Activated T-cell treated with anti-CD3 and anti-CD28 coated beads for 24 hours (primary cell): ENCODE measurements at places on chromosomes 5 and 9.

GRCh38 chr9:107375001-107375400, 91.9 kb downstream of the RAD23B start:
- no peak for DNase-seq

GRCh38 chr9:22423566-22423965, 23.1 kb upstream of the DMRTA1 start:
- no peak for DNase-seq

DNA sequence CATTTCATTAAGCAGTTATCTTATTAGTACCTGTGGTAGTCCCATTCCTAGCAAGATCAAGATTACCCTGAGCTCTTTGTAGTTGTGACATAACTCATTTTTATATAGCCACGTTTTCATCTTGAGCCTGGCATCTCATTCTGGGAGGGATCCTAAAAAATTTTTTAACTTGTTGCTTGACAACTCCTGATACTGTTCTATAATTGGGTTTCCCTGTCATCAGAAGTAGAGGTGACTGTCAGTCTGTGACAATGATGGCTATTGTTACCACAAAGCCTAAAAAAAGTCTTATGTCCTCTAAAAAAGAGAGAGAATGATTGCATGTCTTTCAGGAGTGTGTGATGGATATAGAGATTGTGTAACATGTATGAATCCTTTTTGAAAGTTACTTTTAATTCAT, 164.8 kb downstream of the SGCD start:
- DNase-seq: no peak

DNA sequence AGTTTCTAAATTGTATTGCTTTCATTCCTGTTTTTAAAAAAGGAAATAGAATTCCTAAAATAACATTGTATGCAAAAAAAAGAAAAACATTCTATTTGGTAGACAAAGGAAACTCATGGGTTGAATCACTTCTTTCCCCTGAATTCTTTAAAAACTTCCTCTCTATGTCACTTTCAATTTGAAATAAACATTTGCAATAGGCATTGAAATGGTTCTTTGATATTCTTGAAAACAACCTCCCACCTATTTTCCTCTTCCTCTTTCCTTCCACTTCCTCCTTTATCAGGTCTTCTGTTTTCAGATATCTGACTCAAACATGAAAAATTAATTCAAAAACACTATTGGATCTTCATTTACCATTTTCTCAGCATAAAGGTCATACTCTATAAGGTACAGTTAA, 442.0 kb upstream of the MEF2C start:
- DNase-seq: no peak

DNA sequence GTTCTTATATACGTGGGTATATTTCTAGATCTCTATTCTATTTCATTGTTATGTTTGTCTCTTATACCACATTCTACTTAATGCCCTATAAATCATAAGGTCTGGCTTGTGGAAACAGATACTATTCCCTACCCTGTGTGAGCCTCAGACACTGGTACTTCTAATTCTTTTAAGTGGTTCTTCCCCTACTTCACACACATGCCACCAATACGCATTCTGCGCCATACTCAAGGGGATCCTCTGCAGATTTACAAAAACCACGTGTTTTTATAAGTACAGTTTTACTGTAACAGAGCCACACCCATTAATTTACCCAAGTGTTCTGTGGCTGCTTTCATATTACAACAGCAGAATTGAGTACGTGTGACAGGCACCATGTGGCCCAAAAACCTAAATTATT, 195.6 kb downstream of the SAXO1 start:
- no peak for DNase-seq

- DNase-seq: no peak
These were observed 154.9 kb upstream of the DAPK1 start for GRCh38 chr9:87342743-87343142.

GRCh38 chr9:124480621-124480981, 26.6 kb downstream of the NR5A1 start:
- no peak for DNase-seq

GRCh38 chr9:115204904-115205453, 87.0 kb upstream of the TNC start:
- DNase-seq: no peak

DNA sequence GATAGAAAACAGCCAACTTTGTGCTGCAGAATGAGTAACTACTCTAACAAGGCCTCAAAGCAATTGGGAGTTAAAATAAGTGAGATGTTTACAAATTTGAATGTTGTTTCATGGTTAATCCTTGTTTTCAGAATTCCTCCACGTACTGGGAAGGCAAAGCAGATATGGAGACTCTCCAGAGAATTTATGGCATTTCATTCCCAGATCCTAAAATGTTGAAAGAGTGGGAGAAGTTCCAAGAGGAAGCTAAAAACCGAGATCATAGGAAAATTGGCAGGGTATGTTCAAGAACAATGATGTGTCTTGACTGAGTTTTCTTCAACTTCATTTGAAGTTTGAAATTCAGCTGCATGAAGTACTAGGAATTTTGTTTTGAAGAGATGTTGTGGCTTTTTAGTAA, 16.4 kb downstream of the TARS1 start:
- DNase-seq: no peak

- DNase-seq: no peak
These were observed 85.8 kb downstream of the FBXO38 start for GRCh38 chr5:148469501-148469935.

DNA sequence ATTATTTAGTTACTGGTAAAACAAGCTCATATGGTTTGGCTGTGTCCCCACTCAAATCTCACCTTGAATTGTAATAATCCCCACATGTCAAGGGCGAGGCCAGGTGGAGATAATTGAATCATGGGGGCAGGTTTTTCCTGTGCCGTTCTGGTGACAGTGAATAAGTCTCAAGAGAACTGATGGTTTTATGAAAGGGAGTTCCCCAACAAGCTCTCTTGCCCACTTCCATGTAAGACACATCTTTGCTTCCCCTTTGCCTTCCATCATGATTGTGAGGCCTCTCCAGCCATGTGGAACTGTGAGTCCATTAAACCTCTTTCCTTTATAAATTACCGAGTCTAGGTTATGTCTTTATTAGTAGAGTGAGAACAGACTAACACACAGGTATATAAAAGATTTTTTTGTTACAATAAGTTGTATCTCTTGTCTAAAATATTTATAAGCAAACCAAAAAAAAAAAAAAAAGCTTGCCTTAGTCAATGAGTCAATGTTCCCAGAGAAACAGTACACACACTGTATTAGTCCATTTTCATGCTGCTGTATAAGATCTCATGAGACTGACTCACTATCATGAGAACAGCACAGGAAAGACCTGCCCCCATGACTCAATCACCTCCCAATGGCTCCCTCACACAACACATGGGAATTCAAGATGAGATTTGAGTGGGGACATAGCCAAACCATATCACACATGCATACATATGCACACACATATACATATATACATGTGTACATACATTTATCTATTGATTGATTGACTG, 138.3 kb downstream of the BASP1 start:
- no peak for DNase-seq

DNA sequence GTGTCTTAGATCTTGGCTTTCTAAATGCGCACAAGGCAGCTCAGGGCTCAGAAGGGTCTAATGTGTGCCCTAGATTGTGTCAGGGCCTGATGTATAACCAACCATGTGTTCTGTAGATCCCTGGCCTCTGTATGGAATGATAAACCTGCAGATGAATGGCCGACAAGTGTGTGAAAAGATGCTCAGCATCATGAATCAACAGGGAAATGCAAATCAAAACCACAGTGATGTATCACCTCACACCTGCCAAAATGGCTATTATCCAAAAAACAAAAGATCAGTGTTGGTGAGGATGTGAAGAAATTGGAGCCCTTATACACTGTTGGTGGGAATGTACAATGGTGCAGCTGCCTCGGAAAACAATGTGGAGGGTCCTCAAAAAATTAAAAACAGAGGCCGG, 489.8 kb downstream of the SEMA5A start:
- no peak for DNase-seq

- DNase-seq: no peak
These were observed 125.8 kb upstream of the CNTLN start for GRCh38 chr9:17009071-17009470.

DNA sequence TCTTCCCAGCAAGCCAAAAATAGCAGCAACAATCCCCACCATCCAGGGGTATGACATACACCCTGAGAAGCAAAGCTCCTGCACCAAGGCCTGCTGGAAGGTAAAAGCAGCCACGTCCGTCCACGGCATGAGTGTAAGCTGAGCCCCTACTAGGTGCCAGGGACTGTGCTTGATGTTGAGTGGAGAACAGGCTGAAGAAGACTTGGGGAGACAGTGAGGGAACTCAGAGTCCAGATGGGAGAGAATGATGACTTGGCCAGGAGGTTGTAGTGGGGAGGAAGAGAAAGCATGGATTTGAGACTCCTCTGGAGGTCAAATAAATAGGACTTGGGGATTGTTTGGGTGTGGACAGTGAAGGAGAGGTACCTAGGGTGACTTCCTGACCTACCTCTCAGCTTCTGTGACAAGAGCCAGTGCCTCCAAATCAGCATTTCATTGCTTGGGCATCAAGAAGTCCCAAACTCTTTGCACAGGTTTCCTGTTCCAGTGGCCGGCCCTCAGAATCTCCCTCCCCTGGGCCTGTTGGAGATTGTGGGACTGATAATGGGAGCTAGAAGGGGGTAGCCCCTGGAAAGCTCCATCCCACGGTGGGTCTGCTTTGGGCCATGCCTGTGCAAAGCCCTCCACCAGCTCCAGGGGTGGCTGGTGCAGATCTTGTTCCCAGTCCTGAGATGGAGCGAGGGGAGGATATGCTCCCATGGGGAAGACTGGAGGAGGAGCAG, 58.3 kb upstream of the ADAMTS2 start:
- no peak for DNase-seq

DNA sequence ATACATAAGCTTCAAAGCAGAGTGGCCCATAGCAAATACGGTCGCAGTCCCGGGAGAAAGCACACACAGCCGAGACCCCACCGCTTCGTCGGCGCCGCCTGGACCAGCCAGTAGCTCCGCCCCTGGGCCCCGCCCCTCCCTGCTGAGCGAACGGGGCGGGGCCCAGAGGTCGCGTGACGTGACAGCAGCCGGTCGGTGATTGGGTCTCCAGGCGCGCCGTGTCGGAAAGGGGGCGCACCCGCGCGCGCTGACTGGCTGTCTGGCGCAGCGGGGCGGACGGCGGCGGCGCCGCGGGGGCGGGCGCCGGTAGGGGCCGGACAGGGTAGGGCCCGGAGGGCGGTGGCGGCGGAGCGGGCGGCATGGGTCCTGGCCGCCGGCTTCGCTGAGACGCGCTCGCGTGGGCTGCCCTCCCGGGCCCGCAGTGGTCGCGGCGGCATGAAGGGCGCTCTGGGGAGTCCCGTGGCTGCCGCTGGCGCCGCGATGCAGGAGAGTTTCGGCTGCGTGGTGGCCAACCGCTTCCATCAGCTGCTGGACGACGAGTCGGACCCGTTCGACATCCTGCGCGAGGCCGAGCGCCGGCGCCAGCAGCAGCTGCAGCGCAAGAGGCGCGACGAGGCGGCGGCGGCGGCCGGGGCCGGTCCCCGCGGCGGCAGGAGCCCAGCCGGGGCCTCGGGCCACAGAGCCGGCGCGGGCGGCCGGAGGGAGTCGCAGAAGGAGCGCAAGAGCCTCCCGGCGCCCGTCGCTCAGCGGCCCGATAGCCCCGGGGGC, at the start of gene HABP4:
TSS of gene HABP4 (plus strand) at position 325 of the 768 bp plus-strand sequence. CDS start at position 436, 111 bp downstream.
- DNase-seq: peak; percentile 94

GRCh38 chr5:54148067-54148845, 162.1 kb downstream of the ARL15 start:
- no peak for DNase-seq

DNA sequence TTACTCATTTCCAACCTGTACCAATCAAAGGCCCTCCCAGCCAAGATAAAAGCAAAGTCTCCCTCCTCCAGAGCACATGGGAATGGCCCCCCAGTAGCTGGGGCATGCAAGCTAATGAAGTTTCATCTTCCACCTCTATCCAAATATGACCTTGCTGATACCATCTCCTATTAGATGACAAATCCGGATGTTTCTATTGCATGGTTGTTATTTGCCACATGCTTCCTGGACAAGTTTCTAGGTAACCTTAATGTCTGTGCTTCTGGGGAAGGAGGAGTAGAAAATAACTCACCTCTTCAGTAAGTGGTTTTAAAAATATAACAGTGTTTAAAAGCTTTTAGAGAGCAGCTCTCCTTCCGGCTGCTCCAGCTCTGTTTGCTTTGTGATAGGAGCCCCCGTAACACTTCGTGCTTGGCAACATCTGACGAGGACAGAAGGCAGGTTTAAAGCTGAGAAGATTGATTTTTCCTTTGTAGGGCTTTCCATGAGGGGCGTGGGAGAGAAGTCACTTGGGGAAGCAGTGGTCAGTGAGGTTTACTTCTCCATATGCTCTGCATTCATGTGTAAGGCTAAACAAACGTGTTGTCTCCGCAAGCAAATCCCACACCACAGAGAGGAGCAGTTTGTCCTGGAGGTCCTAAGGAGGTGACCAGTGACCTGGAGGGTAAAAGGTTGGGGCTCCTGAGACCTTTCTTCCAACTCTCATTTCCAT, 40.3 kb upstream of the GLRX start:
- no peak for DNase-seq

GRCh38 chr5:71816307-71816706, 97.2 kb downstream of the CARTPT start:
- DNase-seq: no peak

- no peak for DNase-seq
These were observed 61.0 kb downstream of the SPEF2 start for GRCh38 chr5:35678661-35679060.

DNA sequence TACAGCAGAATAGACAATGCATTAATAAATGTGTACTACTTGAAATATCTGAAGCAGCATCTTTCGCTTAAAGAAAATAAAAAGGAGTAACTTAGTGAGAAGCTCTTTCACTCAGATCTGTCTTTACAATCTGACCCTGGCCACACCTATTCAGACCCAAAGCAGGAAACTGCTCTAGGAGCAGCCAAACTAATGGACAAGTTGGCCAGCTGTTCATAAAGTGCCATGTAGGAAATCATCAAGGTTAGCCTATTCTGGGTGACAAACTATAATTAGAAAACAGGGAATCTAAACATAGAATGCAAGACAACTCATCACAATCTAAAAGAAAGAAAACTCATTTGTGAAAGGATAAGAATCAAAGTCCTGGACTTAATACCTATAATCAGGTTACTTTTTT, 101.3 kb downstream of the AGTPBP1 start:
- no peak for DNase-seq

DNA sequence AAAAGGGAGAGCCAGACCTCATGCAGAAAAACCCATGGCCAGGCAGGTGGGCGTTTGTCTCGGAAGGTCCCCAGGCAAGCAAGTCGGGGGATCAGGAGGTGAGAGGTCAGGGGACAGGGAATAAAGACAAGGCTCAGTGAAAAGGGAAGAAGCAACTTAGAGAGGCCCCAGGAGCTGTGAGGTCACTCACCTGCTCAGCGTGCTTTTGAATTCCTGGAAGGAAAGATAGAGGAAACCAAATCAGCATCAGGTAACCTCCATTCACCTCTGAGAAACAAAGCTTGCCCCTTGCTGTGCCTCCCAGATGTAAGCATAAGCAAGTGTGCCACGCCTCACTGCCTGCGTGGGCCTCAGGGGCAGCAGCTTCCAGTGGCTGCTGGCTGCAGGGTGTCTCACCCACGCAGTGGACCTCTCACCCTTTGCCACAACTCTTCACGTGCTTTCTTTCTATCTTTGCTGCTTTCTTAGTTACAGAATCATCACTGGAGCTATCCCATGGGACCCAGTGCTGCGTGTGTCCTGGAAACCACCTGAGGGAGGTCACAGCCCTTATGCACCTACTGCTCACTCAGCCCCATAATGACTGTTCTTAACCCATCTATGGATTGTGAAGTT, 6.0 kb downstream of the TRIM7 start:
- DNase-seq: no peak
